Ovary (tissue), 10 donors: ENCODE measurements at places on chromosomes 3 and 15.
A peak's percentile ranks its signal among the peaks of the same experiment; 100 is the strongest.

GRCh38 chr3:76972624-76973296 lies 67.1 kb upstream of the ROBO2 start:
- DNase-seq: no peak

DNA sequence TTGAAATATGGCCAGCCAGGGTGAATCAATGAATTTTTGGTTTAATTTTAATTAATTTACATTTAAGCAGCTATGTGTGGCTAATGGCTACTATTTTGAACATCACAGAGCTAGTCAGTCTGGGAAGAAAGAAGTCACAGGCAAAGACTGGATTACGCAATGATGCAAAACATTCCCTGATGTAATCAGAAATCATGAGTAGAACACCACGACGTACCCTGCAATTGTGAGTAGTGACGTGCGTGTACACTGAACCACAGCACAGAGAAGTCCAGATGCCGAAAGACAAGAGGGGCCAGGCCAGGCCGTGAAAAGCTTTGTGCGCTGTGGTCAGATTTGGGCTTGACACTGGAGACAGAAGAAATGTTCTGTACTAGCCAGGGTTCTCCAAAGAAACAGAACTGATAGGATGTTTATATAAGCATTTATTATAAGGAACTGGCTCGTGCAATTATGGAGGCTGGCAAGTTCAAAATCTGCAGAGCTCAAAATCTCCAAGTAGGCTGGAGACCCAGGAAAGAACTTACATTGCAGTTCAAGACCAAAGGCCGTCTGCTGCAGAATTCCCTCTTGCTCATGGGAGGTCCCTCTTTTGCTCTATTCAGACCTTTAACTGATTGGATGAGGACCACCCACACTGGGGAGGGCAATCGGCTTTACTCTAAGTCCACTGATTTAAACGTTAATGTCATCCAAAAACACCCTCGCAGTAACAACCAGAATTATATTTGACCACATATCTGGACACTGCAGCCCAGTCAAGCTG lies 44.6 kb downstream of the SH3BP5 start:
- DNase-seq: peak; percentile 53

DNA sequence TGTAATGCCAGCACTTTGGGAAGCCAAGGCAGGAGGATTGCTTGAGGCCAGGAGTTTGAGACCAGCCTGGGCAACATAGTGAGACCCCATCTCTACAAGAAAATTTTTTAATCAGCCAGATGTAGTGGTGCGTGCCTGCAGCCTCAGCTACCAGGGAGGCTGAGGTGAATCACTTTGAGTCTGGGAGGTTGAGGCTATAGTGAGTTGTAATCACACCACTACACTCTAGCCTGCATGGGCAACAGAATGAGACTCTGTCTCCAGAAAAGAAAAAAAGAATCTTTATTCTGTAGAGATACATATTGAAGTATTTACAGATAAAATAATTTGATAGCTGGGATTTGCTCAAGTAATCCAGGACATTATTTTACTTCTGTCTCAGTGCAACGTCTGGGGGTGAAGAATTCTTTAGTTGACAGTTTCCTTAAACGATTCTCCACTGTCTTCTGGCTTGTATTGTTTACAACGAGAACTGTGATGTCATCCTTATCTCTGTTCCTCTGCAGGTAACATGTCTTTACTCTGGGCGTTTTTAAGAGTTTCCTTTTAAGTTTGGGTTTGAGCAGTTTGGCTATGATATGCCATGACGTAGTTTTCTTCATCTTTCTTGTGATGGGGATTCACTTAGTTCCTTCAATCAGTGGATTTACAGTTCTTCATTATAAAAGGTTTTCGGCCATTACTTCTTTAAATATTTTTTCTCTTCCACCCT lies 26.3 kb downstream of the KPNA1 start:
- DNase-seq: no peak

- DNase-seq: no peak
Observed at GRCh38 chr3:31210068-31210645, 315.7 kb upstream of the GADL1 start.

DNA sequence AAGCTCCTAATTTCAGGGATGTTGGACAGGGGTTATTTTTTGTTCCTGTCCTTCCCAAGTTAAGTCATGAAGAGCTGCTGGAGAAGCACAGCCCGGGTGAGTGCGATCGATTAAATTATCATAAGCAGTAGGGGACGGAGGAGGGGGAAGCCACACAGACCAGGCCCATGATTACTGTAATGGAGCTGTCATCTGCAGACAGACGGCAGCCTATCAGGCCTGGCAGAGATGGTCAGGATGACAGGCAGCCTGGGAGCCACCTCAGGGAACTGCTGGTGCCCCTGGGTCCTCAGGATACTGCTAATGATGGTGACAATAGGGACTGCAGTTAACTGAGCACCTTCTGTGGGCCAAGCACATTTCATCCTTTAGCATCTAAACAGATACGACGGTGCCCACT lies 147.7 kb downstream of the RAB11A start:
- DNase-seq: no peak

GRCh38 chr15:100106732-100107131 lies 235.0 kb downstream of the ADAMTS17 start:
- no peak for DNase-seq

GRCh38 chr3:146953511-146953981 lies 348.4 kb upstream of the PLSCR5 start:
- DNase-seq: no peak

DNA sequence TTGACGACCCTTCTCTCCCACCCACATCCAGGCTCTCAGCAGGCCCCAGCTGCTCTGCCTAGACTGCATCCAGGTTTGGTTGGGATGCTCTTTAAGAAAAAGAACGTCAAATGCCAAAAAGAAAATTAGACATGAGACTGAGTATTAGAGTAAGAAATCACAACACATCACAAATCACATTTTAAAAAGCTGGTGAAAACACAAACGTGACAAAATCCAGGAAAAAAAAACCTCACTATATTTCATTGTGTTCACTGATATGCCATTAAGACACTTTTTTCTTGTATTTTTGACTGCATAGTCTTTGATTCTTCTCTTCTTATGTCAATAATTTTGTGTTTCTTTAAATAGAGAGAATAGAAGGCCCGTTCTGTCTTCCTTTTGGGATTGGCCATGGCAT lies 243.7 kb downstream of the TLE3 start:
- no peak for DNase-seq

DNA sequence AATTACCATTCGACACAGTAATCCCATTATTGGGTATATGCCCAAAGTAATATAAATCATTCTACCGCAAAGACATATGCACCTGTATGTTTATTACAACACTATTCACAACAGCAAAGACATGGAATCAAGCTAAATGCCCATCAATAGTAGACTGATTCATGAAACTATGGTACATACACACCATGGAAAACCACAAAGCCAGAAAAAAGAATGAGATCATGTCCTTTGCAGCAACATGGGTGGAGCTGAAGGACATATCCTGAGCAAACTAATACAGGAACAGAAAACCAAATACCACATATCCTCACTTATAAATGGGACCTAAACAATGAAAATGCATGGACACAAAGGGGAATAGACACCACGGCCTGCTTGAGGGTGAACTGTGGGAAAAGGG lies 11.1 kb upstream of the MCF2L2 start:
- no peak for DNase-seq

DNA sequence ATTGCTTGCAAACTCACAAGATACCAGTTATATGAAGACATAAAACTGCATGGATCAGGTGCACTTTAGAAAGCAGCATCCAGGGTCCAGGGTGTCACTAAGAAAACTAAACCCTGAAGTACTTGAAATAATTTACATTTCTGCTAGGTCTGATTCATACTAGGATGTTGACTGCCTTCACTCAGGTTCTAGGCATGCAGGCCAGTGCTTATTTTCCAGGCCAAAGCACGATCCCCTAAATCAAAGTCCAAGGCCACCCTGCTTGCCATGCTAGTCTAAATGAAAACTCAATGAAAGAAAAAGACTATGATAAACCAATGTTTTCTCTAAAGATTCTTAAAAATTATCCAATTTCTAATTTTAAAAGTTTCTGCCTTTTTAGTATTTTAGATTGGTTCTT lies 49.4 kb downstream of the GREM1 start:
- DNase-seq: no peak

DNA sequence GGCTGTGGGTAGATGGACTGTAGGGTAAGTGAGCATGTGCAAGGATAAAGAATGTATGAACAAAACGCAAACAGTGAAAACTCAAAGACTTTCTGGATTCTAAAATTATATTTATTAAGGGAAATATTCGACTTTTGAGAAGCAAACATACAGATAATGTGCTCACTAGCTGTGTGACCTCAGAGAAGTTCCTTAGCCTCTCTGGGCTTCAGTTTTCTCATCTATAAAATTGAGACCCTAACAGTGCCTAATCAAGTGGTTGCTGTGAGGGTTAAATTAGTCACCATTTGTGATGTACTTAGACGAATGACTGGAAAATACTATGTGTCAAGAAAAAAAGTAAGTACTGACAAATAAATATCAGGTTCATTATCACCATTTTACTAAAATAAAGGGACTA lies 261.7 kb downstream of the MAGI1 start:
- no peak for DNase-seq

- DNase-seq: no peak
Observed at GRCh38 chr3:136626493-136626892, 125.7 kb downstream of the STAG1 start.

- DNase-seq: no peak
Observed at GRCh38 chr3:126431103-126431534, 36.4 kb downstream of the CFAP100 start.

GRCh38 chr3:197027151-197027895 lies 2.3 kb downstream of the MELTF start:
- DNase-seq: no peak

DNA sequence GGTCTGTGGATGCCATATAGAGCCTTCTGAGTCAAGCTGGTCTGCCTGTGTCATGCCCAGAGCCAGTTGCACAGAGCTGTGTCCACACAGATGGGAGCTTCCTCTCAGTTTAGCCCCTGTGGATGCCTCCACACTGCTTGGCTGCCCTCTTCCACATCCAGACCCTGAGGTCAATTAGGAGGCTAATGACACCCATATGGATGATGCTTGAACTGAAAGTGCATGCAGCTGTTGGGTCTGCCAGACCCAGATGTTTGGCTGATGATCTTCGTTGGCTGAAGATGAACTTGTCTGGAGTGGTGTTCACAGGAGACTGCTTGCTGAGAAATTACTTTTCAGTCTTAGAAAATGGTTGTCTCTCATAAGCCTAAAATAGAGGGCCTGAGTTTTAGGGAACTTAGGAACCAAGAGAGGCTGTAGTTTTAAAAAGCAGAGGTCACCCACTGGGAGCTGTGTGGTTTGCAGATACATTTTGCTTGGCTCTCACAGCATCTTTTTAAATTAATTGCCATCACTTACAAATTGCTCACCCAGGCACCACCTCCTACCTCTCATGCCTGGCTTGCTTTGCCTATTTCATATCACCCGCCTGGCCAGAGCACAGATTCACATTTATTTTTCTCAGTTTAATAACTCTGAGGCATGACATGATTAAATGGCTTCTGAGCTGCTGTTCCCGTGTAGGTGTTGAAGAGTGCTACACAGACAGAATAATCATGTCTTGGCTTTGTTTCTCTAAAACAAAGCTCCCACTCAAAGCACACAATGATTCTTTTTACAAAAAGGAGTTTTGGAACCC lies 176.1 kb downstream of the MINAR1 start:
- no peak for DNase-seq

- DNase-seq: no peak
Observed at GRCh38 chr3:98824256-98824655, 61.1 kb downstream of the ST3GAL6 start.

- peak; percentile 24 for DNase-seq
Observed at GRCh38 chr15:48250640-48251076, 44.6 kb downstream of the SLC12A1 start.

- DNase-seq: no peak
Observed at GRCh38 chr3:158709666-158710083, 22.6 kb downstream of the RARRES1 start.

GRCh38 chr3:50532062-50532705 lies 28.8 kb upstream of the CACNA2D2 start:
- no peak for DNase-seq

- peak; percentile 57 for DNase-seq
Observed at GRCh38 chr3:15635121-15635661, 33.6 kb downstream of the BTD start.

GRCh38 chr3:167380004-167380689 lies at the start of gene ZBBX:
ZBBX (minus strand) TSS chr3:167380297; CDS start chr3:167372901, 7,396 bp downstream.
- peak; percentile 68 for DNase-seq

DNA sequence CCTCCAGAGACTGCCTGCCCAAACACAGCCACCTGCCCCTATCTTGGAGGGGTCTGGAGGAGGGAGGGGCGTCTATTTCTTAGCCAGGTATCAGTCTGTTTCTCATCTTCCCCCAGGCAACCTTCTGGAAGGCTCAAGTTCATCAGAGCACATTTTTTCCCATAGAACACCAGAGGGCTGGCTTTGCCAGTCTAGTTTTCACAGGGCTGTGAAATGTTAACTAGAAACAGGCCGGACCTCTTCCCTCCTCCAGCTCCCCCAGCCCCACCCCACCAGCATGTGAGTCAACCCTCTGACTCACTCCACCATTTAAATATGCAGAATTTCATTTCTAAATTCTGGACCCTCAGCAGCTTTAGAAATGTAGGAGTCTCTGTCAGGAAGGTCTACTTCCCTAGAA lies 66.9 kb downstream of the SLCO2A1 start:
- no peak for DNase-seq

GRCh38 chr3:4971838-4972237 lies 7.4 kb upstream of the BHLHE40 start:
- DNase-seq: no peak

DNA sequence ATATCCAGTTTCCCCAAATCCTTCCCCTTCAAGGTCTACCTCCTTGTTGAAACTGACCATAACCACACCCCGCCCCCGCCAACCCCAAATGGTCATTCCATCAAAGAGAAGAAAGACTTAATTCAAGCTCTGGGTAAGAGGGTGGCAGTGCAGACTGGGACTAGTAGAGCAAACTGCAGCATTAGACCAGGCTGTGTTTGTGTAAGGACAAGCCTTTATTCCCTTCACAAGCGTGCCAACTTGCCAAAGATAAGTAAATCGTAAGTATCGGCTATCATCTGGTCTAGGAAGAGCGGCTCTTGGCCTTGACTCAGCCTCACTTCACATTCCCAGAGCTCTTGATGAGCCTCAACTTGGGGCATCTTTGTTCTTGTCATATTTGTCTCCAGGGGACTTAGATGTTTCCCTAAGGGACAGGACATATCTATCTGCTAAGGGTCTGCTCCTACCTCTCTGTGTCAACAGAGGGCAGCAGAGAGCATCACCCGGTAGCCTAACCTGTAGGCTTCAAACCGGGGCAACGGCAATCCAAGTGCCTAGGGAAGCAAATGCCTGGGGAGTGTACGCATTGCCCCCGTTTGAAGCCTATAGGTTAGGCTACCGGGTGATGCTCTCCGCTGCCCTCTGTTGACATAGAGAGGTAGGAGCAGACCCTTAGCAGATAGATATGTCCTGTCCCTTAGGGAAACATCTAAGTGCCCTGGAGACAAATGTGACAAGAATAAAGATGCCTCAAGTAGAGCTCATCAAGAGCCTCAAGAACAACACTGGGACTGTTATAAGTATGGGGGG lies 8.9 kb upstream of the MAP3K13 start:
- DNase-seq: peak; percentile 21

GRCh38 chr3:79979990-79980389 lies 212.2 kb upstream of the ROBO1 start:
- no peak for DNase-seq
